ENCODE measurements at places on chromosomes 11 and 22.

GRCh38 chr11:60926500-60926899 lies 2.2 kb downstream of the TMEM132A start:
- no peak for DNase-seq

DNA sequence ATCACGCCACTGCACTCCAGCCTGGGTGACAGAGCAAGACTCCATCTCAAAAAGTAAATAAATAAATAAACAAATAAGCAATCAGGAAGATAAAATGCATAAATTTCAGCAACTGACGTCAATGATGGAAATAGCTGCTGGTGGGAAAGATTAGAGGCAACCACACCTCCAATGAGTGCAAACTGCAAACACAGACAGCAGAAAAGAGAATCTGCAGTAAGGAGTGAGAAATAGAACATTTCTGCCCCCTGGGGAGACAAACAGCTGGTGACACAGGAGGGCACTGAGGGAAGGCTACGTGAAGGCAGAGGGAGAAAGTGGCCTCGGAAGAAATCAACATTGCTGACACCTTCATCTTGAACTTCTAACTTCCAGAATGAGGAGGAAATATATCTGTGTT lies 6.5 kb downstream of the PI4KA start:
- DNase-seq, result no peak

DNA sequence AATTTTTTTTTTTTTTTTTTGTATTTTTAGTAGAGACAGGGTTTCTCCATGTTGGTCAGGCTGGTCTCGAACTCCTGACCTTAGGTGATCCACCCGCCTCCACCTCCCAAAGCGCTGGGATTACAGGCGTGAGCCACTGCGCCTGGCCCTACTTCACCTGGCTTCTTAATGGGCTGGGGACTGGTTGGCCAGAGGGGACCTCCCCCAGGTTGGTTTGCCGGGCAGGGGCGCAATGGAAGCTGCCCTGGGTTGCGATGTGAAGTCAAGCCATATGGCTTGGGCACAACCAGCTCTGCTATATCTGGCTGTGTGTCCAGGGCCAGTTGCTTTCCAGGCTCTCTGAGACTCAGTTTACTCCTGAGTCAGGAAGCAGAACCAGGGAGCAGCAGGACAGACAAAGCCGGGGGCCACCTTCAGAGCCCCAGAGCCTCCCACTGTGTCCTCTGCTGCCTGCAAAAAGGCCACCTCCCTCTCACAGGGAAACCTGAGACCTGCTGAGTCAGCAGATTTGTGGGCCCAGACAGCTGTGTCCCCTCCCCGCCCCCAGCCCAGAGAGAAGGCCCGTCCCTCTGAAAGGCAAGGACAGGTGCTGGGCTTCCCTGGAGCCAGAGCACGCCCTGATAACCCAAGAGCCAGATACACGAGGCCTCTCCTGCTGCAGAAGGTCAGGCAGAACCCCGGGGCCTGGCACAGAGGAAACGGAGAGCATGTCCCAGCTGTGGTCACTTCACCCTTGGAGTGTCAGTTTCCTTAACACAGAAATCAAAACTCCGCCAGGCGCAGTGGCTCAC lies 29.2 kb upstream of the DAGLA start:
- no peak for DNase-seq

GRCh38 chr22:28031383-28031922 lies 112.4 kb upstream of the PITPNB start:
- DNase-seq, result no peak

- no peak for DNase-seq
These were observed 75.7 kb downstream of the KIAA1671 start for GRCh38 chr22:25027959-25028840.

- no peak for DNase-seq
These were observed 1.3 kb downstream of the TIGD3 start for GRCh38 chr11:65355776-65356393.

GRCh38 chr22:39360242-39360641 lies 10.5 kb downstream of the SYNGR1 start:
- DNase-seq, result no peak

DNA sequence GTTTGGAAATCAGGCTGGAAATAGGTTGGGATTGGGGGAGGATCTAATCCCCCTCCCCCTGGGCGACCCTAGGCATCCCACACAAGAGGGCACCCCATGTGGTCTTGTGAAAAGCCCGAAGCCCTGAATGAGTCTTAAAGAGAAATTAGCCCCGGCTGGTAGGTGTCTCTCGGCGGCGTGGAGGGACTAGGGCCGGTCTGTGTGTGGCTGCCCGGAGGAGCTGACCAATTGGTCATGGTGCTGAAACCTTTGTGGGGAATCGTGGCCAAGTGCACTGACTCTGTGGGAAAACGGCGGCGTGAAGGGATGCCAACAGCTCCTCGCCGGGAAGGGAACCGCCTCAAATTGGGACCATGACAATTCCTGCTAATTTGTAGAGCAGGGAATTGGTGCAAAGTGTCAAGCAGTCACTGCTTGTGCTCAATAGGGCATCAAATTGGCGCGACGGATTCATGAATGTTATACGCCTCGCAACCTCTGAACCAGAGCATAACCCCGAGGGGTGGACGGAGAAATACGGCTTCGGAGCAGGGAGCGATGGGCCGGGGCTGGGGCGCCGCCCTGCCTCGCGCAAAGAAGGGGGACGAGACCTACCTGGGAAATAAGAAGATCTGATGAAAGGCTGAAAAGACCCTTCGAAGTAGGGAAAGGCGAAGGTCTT lies 1.5 kb downstream of the DBX1 start:
- no peak for DNase-seq
